ENCODE measurements at places on chromosomes 16 and 17.

DNA sequence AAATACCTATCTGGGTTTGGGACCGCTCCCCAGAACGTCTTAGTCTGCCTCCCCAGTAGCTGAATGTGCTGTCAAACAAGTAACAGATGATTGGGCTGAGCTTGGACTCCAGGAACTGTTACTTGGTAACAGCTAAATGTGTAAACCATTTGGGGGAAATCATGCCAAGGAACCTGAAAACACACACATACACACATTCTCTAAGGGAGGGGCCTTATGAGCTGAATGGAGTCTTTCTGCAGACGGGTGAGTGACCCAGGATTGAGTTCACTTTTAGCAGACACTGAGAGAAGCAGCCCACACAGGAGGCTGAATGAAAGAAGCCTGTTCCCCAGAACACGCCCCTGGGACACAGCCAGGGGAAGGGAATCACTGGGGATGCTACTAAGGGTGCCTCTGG, 1.6 kb downstream of the ACLY start:
- DNase-seq: no peak

DNA sequence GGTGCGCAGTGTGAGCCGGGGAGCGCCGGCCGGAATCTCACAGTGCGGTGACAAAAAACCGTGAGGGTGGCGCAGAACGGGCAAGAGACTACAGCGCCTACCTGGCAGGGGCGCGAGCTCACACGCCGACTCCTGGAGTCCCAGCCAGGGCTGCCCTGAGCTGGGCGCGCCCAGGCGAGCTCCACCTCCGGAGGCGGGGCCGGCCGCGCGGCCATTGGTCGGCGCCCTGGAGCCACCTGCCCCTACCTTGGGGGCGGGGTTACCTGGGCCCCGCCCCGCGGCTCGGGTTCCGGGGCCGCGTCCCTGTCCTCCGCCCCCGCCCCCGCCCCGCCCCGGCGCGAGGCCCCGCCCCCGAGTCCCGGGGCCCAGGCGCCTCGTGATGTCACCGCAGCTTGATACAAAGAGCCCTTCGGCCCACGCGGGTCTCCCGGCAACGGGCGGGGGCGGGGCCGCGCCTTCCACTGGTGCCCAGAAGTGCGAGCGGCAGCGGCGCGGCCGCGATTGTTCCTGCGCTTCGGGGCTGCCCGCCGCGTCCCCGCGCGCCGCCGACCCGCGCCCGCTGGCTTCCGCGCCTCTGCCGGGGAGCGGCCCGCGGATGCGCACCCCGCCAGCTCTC, 96.3 kb downstream of the RAB11FIP4 start:
- peak; percentile 95 for DNase-seq

DNA sequence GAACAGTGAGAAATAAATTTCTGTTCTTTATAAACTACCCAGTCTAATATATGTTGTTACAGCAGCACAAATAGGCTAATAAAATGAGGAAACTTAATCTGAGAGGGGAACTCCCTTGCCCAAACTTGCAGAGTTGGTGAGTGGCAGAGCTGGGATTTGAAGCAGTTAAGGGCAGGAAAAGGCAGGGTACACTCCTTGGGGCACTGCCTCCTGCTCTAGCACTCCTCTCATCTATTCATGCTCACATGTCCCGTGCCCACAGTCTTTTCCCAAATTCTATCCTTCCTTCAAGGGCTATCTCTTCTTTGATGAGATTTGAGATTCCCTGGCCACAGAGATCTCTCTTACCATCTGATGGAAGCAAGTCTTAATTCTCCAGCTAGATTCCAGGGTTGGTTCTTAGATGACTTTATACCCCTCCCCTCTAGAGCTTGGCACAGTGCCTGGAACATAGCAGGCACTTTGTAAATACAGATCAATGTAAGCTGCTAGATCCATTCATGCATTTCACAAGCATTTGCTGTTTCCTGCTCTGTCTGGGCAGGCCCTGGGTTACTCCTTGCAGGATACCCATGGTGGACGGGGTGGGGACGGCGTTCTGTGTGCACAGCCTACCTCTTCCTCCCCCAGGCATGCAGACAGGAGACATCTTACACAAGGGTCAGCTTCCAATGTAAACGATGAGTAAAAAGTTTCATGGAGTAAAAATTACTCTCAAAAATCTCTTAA, 39.2 kb upstream of the ABCC12 start:
- DNase-seq: no peak

- no peak for DNase-seq
Measured at GRCh38 chr17:78196716-78197115, 9.6 kb downstream of the AFMID start.

DNA sequence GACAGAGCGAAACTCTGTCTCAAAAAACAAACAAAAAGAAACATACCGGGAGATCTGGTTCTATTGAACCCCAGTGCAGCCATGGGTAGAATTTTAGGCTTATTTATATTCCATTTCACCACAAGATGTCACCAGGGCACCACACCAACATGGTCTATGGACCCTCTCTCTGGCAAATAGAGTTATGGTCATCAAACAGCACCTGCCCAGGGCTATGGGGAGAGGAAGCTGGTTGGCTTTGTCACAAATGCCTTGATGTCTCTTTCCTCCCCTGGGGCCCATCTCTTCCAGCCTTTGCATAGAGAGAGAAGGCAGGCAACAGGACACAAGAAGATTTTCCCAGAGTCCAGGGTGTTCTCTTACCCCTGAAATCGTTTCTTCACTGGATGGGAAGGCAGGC, 128.4 kb downstream of the WWOX start:
- no peak for DNase-seq

GRCh38 chr16:31471875-31472708, at the start of gene TGFB1I1:
Gene TGFB1I1 (plus strand): TSS chr16:31472152. CDS start chr16:31472189, 37 bp downstream.
- DNase-seq: no peak

- DNase-seq: no peak
Measured at GRCh38 chr17:41456204-41456603, 11.0 kb downstream of the KRT32 start.

DNA sequence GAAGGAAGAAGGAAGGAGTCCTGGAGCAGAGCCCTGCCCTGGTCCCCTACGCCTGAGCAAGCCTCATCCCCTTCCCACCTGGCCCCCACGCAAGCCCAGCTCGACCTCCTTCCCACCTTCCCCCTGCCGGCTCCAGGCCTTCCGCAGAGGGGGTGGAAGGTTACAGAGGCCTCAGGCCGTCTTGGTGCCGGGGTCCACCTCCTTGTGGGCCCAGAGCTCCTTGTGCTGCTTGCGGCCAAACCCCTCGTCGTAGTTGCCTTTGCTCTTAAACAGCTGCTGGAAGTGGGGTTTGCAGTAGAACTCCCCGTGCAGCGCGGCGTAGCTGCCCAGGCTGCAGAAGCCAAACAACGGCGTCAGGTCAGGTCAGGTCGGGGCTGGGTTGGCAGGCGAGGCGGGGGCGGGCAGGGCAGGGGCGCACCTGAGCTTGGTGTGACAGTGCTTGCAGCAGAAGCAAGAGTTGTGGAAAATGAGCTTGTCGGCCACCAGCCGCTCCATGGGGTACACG, 1.5 kb downstream of the LIMD2 start:
- peak; percentile 49 for DNase-seq

GRCh38 chr16:85621698-85622428, 8.7 kb downstream of the GSE1 start:
- DNase-seq: no peak

DNA sequence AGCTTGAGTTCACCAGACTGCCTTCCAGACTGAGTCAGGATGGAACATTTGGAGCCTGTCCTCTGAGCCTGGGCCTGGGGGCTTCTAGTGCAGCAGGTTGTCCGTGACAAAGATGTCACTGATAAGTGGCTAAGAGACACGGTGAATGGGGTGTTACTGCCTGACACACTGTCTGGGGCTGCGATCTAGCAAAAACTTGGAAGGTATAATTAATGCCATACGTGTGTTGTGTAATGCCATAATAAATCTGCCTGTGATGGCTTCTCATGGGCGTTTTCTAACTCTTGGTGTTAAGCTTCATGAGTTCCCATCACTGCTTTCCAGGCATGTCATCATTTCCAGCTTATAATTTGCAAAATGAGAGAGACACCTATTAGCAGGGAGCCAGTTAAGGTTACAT, 215.4 kb downstream of the UTP18 start:
- no peak for DNase-seq

DNA sequence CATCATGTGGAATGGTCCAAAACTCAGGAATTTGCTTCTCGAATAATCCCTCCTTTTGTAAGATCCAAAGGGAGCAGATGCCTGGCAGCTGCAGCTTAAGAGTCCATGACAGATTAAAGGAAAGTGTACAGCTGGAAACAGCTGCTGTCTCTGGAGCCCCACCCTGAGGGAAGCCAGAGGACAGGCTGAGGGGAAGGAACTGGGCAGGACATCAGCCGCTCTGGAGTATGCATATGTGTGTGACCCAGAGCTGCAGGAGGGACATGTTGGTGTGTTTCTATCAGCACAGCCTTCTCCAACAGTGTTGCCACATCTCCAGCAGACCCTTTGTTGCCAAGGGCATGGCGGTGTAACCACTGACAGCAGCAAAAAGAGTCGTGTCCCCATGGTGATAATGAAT, 46.2 kb downstream of the CYB561 start:
- no peak for DNase-seq

- DNase-seq: no peak
Measured at GRCh38 chr16:30027588-30028437, 3.3 kb downstream of the TLCD3B start.

- no peak for DNase-seq
Measured at GRCh38 chr17:19549746-19550623, 16.3 kb downstream of the SLC47A1 start.

DNA sequence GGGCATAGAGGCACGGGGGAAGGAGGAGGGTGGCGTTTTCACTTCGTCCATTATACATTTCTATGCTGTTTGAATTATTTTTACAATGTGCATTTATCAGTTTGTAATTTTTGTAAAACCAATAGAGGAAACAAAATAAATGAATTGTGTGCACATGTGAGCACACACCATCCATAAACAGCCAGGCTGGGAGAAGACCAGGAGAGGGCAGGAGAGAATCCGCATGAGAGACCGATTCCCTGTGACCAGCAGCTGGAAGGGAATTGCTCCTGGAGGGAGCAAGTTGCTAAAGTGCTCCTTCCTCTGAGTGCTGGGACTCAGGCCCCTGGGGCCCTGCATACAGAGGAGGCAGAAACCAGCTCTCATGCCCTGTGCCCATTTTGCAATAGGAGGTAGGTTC, 126.0 kb downstream of the ABCC12 start:
- DNase-seq: no peak

GRCh38 chr16:83682116-83682867, 125.5 kb upstream of the HSBP1 start:
- DNase-seq: no peak

GRCh38 chr17:31130286-31131224, 35.8 kb downstream of the NF1 start:
- DNase-seq: no peak

DNA sequence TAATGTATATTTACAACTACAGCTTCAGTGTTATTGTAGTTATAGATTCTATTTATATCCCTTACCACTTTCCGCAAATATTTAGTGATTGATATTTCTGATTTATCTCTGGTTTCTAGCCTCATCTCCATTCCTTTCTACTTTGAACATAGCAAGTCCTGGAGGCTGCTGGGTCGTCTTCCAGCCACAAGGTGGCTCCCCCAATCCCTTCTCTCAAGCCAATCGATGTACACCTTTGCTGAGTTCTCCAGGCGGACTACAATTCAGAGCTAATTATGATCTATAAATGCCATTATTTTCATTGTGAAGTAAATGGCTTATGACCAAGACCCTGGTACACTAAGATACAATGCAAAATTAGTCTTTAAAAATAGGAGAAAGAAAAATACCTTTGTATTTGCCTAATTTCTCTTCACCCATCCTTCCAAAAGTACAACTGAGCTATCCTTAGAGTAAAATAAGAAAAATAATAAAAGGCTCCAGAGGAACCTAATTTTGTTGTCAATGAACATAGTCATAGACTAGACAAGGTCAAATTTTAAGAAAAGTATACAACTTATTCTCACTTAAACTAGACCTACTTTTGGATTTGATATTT, 122.1 kb downstream of the SKAP1 start:
- DNase-seq: peak; percentile 52

DNA sequence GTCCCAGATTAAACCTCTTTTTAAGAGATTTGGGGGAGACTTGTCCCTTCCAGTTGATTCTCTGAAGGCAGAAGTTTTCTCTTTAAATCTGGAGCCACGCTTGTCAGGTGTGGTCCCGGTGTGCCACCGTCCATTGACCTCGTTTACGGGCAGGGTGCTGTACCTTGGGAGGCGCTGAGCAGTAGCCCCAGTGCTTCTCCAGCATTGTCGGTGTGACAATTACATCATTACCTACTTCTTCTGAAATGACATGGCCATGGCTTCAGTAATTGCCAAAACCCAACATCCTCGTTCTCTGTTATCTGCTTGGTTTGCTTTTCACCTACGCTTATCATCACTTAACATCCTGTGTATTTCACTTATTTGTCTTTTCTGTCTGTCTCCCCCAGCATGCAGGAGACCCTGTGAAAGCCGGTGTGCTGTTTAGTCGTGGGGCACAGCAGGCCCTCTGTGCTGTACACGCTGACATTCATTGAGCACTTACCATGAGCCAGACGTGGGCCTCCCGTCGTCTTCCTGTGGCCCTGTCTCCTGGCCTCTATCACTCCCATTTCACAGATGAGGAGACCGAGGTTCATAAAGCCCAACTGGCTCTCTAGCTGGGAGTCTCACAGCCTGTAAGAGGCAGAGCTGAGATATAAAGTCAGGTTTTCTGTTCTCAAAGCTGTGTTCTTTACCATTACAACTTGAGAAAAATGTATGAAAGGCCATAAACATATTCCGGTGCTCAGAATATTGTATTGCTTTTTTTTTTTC, 143.9 kb downstream of the CMIP start:
- DNase-seq: no peak

- no peak for DNase-seq
Measured at GRCh38 chr17:78224231-78225087, 7.0 kb upstream of the TMEM235 start.

- DNase-seq: peak; percentile 73
Measured at GRCh38 chr16:89711601-89712273, 9.0 kb downstream of the VPS9D1 start.

DNA sequence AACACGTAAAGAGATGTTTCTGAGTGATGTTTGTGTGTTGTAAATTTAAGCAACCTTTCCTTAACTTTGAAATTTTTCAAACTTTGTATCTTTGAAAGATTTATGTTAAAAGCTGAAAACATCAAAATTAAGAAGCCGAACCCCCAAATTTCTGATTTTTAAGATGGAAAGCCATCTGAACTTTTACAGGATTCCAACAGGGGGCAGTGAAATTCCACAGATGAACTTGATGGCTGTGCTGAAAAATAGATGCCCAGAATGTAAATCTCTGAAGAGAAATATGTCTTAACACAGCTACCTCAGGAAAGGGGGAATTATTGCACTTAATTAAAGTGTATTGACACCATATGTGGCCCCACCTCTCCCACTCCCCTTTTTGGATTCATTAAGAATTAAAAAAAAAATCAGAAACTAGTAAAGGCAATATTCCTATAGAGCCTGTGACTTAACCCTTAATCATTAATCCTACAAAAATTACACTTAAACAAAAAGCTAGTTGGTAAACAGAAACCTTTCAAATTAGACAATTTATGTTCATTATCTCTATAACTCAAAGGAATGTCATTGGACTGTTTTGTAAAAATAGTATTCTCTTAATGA, 597.9 kb downstream of the KCNJ2 start:
- no peak for DNase-seq

GRCh38 chr17:43517615-43518386, 28.3 kb downstream of the ETV4 start:
- DNase-seq: peak; percentile 19

- DNase-seq: no peak
Measured at GRCh38 chr16:76193906-76194615, 83.1 kb upstream of the CNTNAP4 start.
